Left hindlimb (tissue), 1 donor: ENCODE measurements at places on chromosomes 1 and 21.
A peak's percentile ranks its signal among the peaks of the same experiment; 100 is the strongest.

GRCh38 chr1:109901141-109901523 is 9.5 kb upstream of the CSF1 start:
- no peak for DNase-seq

- DNase-seq = peak; percentile 45
Observed at GRCh38 chr1:45622524-45623394, 1.1 kb downstream of the CCDC17 start.

DNA sequence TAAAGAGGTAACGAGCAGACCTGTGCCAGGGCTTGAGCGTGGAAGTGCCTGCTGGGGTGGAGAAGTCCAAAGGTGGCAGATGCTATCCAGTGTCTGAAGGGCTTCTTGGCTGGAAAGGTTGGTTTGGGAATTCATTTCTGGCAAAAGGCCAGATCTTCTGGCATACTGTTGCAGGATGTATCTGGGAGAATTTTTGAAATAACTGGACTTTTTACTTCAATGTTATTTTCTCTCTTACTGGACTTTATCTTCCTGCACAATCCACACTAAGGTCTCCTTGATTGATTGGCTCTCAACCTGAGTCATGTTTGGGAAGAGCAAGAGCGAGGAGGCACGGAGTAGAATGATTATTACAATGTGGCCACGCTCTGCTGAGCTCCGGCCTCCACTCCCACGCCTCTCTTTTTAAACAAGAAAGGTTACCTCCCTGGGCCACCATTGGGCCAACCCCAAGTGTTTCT is 278.4 kb downstream of the TM2D1 start:
- no peak for DNase-seq

DNA sequence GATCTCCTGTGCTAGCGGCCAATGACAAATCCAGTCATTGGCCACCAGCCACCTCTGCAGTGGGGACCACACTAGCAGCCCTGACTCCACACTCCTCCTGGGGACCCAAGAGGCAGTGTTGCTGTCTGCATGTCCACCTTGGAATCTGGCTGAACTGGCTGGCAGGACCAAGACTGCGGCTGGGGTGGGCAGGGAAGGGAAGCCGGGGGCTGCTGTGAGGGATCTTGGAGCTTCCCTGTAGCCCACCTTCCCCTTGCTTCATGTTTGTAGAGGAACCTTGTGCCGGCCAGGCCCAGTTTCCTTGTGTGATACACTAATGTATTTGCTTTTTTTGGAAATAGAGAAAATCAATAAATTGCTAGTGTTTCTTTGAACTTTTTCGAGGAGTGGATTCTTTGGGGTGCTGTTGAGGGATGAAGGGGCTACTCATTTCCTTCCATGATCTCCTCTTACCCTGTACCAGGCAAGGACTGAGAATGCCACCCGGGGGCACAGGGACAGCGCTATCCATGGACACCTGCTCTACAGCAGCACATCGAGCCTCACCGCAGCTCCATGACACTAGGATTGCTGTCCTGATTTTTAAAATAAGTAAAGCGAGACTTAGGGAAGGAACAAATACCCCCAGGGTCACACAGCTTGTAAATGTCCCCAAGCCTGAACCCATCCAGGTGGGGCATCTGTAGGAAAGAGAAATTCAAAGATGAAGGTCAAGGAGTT is 44.7 kb downstream of the TNNT2 start:
- peak; percentile 10 for DNase-seq

DNA sequence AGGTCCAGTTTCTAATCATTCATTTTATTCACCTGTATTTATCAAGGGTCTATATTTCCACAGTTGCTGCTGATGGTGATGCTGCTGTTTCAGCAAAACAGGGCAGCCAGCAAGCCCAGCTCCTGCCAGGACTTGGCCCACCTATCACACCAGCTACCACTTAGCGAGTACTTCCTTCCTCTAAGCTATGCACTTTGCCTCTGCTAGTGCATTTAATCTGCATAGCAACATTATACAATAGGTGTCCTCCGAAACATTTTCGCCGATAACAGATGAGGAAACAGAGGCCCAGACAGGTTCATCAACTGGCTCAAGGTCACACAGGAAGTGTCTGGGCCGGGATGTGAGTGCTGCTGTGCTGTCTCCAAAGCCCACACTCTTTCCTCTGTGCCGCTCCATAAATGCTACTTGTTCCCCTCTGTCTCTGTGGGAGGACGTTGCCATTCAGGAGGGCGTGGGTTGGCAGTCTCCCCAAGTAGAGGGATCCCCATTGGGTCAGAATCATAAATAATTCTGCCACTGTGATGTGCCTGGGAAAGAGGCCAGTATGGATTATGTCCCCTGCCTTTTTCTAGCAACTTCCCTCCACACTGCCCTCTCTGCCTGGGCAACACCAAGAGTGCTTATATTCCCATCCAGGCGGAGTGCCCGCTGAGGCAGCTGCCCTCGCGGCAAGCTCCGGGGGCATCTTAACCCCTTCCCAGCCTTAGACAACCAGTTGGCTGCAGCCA is 9.4 kb upstream of the PLEKHA6 start:
- DNase-seq = no peak

DNA sequence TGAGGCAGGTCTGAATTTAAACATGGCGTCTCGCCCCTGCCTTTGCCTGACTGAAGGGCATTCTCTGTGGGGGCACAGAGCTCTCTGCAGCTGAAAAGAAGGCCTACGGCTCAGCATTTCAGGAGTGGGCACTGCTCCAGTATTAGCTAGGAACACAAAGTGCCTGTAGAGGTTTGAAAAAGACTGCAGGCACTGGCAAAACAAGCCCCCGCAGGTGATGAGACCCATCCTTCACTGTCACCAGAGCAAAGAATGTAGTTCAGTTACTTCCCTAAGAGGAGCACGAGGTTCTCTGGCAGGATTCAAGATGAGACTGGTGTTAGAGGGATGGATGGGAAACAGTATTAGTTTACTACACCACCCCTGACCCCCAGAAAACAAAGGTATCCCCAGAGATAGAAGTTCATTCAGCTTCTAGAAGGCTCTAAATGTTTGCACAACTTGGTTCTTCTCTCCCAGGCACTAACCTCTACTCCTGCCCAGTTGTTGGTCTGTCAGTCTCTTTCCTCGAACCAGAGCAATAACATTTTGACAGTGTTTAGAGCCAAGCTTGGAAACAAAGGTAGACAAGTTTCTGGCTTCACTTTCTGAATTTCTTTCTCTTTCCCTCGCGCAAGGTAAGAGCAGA is 101.9 kb upstream of the KCNE2 start:
- peak; percentile 36 for DNase-seq

DNA sequence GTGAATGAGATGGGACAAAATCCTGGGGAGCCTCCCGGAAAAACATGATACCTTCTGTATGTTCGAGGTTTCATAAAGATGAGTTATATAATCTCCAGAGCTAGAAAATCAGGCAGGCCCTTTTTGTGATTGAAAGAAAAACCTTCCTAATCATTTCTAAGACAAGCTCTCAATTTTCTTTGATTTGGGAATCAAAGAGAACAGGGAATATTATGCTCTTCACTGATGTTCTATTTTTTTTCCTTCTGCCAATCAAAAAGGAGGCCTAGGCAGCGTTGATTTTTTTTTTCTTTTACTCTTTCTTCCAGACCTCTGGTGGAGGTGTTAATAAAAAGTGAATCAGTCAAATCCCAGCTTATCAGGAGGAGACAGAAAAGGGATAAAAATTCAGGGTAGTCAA is 34.5 kb downstream of the DIRAS3 start:
- DNase-seq = no peak

DNA sequence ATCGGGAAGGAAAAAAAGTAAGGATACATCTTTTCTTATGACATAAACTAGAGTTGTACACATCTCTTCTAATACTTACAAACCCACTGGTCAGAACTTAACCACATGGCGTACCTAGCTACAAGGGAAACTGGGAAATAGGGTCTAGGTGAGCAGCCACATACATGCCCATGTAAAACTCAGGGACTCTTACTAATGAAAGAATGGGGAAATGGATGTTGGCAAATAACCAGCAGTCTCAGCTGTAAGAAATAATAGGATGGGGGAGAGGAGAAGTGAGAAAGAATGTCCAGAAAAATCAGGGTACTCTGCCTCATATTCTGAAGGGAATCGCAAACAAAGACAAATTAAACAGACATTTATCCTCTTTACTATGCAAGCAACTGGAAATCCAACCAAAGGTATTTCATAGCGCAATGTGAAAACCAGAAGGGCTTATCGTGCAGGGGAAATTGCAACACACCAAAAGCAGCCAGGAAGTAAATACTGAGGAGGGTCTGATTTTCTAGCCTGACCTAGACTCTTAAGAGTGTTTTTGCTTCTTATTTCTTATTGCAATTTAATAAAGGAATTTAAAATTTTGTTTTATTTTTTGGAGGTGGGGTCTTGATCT is 17.5 kb downstream of the GTF2B start:
- no peak for DNase-seq

DNA sequence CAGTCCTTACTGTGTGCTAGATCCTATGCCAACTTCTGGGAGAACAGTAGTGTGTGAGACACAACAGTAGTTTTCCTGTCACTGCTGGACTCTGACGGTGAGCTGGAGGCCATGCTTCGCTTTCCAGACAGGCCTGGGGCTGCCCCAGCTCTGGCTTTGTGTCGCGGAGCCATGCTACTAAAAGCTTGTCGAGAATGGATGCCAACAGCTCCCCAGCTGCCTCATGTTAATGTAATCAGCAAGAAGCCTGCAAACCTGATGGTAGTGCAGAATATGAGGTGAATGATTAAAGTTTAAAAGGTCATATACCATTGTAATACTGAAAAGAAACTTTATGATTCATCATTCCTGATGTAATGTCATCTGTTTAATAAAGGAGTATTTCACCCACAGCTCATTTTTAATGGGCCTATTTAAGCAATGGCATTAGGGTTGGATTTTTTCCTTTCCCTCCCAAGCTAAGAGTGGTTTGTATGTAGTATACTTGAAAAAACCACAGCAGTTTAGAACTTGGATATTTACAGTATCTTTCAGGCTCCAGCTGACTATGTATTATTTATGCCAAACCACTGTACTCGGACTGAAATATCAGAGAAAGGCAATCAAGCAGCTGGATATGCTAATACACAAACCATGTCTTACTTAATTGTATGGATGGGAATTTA is 343.0 kb downstream of the NUF2 start:
- no peak for DNase-seq

DNA sequence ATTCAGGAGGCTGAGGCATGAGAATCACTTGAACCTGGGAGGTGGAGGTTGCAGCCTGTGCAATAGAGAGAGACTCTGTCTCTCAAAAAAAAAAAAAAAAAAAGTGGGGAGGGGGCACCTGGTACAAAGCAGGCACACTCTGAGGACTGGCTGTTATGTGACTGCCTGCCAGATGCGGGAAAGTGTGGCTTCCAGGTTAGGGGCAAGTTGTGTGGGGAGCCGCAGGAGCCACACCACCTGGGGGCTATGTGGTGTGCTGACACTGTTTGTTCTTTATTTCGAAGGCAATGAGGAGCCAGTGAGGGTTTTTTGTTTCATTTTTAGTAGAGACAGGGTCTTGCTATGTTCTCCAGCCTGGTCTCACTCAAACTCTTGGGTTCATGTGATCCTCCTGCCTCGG is 5.7 kb downstream of the THEMIS2 start:
- DNase-seq = no peak

- no peak for DNase-seq
Observed at GRCh38 chr1:15723631-15724246, 12.3 kb upstream of the SLC25A34 start.

DNA sequence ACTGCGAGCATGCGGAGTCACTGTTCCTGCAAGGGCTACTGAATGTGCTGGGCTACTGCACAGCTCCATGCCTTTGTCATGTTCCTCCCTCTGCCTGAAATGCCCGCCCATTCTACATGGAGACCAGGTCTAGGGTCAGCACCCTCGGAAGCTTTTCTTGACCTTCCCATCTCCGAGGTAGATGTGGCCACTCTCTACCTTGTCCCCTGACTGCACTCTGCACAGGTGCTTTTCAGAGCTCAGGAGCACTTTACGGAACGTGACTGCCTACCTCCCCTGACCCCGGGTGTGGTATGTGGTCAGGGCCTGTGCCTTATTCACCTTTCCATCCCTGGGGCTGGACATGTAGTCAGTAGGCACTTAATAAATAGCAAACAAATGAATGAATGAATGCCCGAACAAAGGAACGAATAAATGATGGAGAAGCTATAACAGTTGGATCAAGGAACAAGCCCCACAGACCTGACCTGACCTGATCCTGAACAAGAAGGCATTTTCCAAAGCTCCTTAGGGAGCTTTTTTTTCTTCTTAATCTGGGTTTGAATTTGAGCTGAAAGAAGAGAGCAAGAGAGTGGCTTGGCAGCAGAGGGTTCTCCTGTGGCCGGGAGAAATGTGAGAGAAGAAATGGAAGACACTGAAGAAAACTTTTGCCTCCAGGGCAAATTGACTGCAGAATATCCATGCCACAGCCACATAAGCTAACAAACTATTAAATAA is 7.9 kb downstream of the RD3 start:
- DNase-seq = no peak
